ENCODE measurements at places on chromosomes 2 and 18.
A peak's percentile ranks its signal among the peaks of the same experiment; 100 is the strongest.

- no peak for DNase-seq
Observed at GRCh38 chr2:234189230-234189629, 138.7 kb downstream of the SPP2 start.

- DNase-seq: no peak
Observed at GRCh38 chr2:159573294-159573693, 43.1 kb downstream of the BAZ2B start.

GRCh38 chr2:108923019-108923700 lies 65.9 kb downstream of the EDAR start:
- DNase-seq: no peak

GRCh38 chr18:22827216-22827615 lies 105.9 kb upstream of the RBBP8 start:
- no peak for DNase-seq

- DNase-seq: no peak
Observed at GRCh38 chr2:136538489-136538888, 226.9 kb upstream of the THSD7B start.

DNA sequence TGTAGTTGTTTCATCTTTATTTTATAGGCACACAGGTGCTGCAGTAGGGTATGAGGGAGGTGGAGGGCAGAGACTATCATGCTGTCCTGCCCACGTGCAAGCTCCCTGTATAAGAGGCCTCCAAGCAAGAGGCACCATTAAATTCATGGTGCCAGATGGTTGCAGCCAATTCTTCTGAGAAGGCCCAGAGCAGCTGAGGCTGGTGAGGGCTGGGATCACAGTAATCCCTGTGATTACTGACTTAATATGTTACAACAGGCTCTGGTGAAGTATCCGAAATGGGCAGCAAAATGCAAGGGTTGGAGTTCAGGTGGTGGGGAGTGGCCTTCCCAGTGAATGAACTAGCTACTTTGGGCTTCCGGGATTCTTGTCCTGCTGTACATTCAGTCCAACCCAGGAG lies 191.9 kb upstream of the SMAD2 start:
- no peak for DNase-seq

DNA sequence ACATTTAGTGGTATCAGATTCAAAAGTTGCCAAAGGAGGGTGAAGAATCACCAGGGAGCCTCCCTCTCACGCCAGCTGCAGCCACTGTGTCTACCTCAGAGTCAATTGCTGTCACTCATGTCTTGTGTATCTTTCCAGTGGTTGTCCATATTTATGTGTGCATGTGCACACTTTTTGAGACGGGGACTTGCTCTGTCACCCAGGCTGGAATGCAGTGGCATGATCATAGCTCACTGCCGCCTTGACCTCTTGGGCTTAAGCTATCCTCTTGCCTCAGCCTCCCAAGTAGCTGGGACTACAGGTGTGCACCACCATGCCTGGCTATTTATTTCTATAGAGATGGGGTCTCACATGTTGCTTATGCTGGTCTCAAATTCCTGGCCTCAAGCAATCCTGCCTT lies 4.0 kb downstream of the MOCOS start:
- no peak for DNase-seq

GRCh38 chr2:161230959-161231358 lies 70.7 kb downstream of the TANK start:
- DNase-seq: no peak

DNA sequence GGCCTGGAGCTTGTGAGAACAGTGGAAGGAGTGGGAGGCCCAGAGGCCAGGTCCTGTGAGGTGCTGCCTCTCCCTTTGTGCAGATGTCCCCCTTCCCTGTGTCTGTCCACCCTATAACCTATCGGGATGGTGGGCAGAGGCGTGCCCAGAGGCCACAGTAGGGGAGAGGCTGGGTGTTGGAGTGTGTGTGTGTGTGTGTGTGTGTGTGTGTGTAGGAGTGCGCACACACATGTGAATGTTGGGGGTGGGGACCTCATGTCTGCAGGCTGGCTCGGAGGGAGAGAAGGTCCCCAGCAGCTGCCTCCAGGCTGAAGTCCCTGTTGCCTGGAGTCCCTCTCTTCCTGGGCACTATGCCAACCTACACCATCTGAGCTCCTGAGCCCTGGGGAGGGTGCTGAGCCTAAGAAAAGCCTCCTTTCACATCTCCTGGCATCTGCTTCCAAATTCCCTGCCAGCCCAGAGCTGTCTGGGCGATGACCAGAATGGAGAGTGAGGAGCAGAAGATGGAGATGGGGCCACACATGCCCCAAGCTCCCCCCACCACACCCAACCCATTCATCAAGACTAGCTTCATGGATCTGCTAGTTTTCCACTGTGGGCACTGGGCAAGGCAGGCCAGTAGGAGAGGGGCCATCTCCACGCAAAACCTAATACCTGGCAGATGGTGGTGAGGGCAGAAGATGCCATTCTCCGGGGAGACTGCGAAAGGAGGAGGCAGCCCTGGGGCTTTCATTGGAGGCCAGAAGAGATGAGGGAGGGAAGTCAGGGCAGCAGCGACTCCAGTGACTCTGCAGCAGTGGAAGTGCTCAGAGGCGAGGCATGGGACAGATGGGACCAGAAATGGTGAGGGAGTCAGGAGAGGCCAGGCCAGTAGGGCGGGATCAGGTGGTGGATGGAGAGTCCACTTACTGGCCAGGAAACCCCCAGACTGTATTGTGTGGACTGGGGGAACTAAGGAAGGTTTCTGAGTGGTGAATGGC lies 20.3 kb downstream of the KCNK3 start:
- no peak for DNase-seq

DNA sequence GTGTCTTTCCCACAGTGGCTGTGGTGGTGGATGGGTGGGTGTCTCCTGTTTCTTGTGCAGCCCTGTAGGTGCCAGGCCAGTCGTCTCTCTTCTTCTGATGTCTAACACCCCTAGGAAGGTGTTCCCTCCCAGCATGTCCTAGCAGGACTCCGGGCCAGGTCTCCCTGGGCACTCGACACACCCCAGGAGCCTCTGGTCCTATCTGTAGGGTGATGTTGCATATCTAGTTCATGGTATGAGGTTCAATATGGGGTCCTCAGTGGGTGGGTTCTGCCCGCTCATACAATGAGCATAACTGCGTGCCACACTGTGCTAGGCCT lies 14.4 kb downstream of the NGEF start:
- no peak for DNase-seq

GRCh38 chr18:30280861-30281470 lies 761.6 kb downstream of the DSC3 start:
- no peak for DNase-seq

DNA sequence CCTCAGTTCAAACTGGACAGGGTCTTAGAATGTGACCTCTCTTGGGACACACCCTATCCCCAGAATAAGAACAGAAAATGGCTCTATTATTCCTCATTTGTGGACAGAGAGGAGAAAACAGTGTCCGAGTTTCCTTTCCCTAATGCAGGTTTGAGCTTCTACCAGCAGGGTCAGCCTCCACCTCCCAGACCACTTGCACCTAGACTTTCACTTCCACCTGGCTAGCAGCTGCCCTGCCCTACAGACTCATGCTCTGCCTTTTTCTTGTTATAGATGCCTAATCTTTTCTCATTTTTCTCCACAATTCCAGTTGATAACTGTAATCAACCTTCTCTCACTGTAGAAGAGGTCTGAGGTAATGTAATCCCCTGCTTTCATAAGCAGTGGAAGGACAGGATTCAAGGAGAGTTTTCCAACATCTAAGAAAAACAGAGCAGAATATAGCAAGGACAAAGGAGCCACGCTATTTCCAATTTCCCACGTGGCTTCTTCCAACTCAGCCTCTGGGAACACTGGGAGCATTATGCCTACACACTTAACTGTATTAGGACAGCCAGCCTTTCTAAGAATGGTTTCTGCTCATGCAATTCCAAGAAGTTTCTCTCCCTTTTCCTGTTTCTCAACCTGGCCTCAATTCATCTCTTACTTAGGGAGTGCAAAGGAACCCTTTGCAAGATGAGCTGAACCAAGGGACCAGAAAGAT lies 239.8 kb downstream of the BCL11A start:
- DNase-seq: no peak

DNA sequence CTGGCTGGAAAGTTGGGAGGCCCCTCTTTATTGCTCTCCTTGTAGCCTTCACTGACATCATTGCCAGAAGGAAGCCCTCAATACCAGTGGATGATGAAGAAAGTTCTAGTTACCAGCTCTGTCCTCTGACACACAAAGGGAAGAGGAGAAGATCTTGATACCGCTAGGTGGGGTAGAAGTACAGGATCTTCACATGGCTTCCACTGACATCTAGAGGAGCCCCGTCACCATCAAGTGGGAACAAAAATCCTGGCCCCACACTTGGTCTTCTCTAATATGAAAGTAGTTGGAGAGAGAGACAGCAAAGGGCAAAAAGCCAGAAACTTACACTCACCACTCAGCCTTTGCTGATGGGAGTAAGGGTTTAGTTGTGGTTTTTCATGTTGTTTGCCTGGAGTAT lies 12.4 kb downstream of the XIRP2 start:
- DNase-seq: no peak

DNA sequence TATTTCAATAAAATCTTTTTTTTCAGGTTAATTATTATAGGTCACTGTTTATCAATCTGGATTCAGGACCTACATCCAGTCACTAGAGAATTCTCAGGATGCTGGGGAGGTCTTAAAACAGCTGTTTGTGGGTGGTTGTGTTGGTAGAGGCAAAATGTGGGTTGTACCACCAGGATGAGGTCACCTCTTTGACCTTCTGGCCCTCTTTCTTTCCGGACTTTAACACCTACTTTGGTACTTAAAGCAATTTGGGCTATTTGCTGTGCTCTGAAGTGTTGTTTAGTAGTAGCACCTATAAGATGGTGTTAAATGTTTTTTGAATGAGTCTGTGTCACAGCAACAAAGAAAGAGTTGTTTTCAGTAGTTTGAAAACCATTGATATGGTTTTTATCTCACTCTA lies 14.6 kb downstream of the EML4 start:
- DNase-seq: no peak

GRCh38 chr2:60819155-60819862 lies 62.1 kb upstream of the REL start:
- peak; percentile 72 for DNase-seq

- DNase-seq: no peak
Observed at GRCh38 chr2:121342751-121343150, 57.7 kb upstream of the TFCP2L1 start.

DNA sequence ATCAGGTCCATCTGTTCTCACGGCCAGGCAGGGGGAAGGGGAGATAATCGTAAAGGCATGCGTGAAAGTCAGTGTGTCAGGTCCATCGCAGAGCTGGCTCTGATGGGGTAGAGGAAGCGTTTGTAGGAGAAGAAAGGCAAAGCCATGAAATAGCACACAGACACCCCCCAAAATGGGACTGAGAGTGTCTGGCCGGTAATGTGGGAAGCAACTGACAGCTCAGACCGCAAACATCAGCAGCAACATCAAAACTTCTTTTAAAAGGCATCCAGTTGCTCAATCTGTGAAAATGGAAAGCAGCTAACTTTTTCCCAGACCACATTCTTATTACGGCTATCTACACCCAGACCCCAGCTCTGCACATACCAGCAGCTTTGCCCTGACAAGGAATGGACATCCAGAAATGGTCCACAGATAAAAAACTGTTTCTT lies 232.6 kb downstream of the EN1 start:
- no peak for DNase-seq

- peak; percentile 80 for DNase-seq
Observed at GRCh38 chr2:25041928-25042320, at the start of gene EFR3B. TSS of gene EFR3B (plus strand) at chr2:25042076. CDS start at chr2:25042313, 237 bp downstream.

- DNase-seq: no peak
Observed at GRCh38 chr2:211709389-211709788, 829.2 kb downstream of the ERBB4 start.

- DNase-seq: no peak
Observed at GRCh38 chr18:80244956-80245730, 2.2 kb downstream of the PARD6G start.

DNA sequence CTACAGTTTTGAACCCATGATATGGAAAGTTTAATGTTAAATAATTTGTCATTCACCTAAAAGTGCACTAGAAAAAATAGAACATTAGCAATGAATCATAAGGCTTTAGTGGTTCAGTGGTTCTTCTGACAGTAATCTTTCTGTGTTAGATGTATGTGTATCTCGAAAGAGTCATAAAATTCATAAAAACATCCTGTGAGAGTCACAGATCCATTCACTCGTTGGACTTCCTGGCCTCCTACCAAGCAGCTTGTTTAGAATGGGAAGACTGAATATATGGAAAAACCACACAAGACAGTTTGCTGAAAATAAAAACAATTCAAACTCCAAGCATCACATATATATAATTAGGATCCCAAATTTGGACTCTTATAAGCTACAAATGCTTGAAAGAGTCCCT lies 34.8 kb downstream of the ADNP2 start:
- DNase-seq: no peak

GRCh38 chr2:61432990-61433389 lies 37.9 kb downstream of the USP34 start:
- no peak for DNase-seq

- no peak for DNase-seq
Observed at GRCh38 chr2:57333221-57333620, 713.4 kb upstream of the VRK2 start.

DNA sequence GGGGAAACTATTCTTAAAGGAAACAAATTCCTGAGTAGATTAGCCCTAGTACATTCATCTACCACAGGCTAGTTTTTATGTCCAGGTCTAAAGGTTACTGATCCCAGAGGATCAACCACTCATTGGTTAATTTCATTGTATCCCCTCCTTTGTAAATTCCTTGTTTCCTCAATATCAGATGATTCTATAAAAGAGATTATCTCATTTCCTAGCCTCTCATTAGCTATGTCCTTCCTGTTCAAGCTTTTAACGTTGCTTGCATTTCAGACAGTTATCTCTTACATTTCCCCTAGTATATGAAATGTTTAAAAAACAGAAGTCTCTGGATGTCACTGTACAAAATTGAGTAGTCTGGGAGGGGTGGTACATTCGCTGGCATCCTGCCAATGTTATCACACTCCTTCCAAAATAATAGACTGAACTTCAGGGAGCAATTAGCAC lies 24.2 kb upstream of the ARMC9 start:
- no peak for DNase-seq

DNA sequence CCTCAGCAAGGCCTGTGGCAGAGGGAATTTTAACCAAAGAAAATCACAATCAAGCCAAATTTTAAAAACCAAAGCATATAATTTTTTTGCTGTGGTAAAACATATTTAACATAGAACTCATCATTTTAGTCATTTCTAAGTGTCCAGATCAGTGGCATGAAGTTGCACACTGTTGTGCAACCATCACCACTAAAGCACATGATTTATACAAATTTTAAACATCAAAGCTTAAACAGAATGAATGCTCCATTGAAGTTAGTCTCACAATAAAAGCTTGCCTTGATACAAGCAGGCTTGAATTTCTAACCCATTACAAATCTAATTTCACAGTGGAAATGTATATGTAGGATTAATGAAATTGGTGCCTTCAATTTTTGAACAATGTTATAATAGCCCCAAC lies 31.2 kb downstream of the FTCDNL1 start:
- DNase-seq: no peak

- DNase-seq: no peak
Observed at GRCh38 chr2:38095996-38096861, 20.3 kb upstream of the CYP1B1 start.

- no peak for DNase-seq
Observed at GRCh38 chr2:138180692-138181386, 216.6 kb downstream of the HNMT start.

- no peak for DNase-seq
Observed at GRCh38 chr2:55500025-55500424, 19.5 kb upstream of the CFAP36 start.

GRCh38 chr2:145043399-145043834 lies 523.5 kb upstream of the ZEB2 start:
- no peak for DNase-seq

GRCh38 chr2:233006648-233007047 lies 6.4 kb downstream of the NGEF start:
- DNase-seq: no peak
